ENCODE measurements at places on chromosomes 4 and X.
A peak's percentile ranks its signal among the peaks of the same experiment; 100 is the strongest.

- peak; percentile 24 for DNase-seq
These were observed 156.6 kb downstream of the CAMK2D start for GRCh38 chr4:113604955-113605354.

DNA sequence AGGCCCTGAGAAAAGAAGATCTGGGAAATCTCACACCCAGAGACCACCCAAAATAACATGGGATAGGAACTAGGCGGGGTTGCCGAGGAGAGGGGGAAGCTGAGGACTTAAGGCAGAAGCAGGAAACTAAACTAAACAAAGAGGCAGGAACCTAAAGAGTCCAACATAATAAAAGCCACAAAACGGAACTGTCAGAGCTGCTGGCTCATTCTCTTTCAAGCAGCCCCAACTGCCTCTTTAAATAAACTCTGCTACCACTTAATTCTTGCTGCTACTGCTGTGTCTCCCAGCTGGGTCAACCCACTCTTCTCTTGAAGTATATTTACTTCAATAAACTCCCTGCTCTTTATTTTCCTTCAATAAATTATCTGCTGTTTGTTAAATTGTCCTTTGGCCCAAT, 44.5 kb downstream of the MAGEB16 start:
- DNase-seq, result no peak

- peak; percentile 43 for DNase-seq
These were observed 99.9 kb upstream of the TENM3 start for GRCh38 chr4:182143086-182143821.

DNA sequence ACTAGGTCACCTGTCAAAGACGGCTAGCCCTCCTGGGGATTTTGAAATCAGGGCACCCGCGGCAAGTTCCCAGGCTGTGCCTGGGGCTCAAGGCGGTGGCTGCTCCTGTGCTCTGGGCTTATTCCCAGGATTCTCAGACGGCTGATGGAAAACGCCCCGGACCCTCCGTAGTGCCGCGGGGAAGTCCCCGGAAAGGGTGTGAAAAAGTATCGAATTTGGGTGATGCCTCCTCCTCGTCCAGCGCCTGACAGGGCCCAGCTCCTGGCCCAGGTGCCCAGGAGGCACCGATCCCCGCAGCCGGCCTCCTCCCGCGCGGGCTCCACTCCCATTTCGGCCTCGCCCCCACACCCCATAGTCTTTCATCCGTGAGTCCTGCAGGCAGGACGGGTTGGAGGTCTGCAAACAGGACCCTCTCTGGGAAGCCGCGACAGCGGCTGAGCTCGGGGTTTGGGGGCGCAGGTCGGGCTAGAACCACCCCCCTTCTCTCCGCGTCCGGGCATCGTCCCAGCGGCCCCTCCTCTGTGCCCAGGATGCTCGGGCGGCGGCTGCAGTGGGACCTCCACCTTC, 1.1 kb upstream of the NSG1 start:
- DNase-seq, result no peak

GRCh38 chr4:40749717-40750460, at the start of gene NSUN7:
Gene NSUN7 (plus strand): TSS chr4:40749955. CDS start chr4:40750694, 739 bp downstream.
- DNase-seq, result peak; percentile 40
